ENCODE measurements at places on chromosomes 2 and 18. TPM values are rescaled to one million over a fixed set of nuclear protein-coding genes. Genes with fewer than 3 reads are reported as not detected.

The CYP1B1 gene
- polyA plus RNA-seq: 2.4 TPM

The INPP5D gene
- polyA plus RNA-seq: 6.6 TPM

The CCDC178 gene
- polyA plus RNA-seq: 0.24 TPM

The RAB11FIP5 gene
- polyA plus RNA-seq: 4.3 TPM

The RGPD6 gene
- 7.6 TPM for polyA plus RNA-seq

The LAPTM4A gene
- 214 TPM for polyA plus RNA-seq

The TMEM169 gene
- 1.4 TPM for polyA plus RNA-seq

The MBP gene
- 18.4 TPM for polyA plus RNA-seq

The HRH4 gene
- polyA plus RNA-seq: 0.07 TPM

The CAPG gene
- 104 TPM for polyA plus RNA-seq

The IL1RL1 gene
- polyA plus RNA-seq: not detected

The SLC11A1 gene
- 0.31 TPM for polyA plus RNA-seq

The OR6B2 gene
- not detected for polyA plus RNA-seq

The TSPYL6 gene
- not detected for polyA plus RNA-seq

The TP53I3 gene
- polyA plus RNA-seq: 27.8 TPM

The C2orf78 gene
- 0.18 TPM for polyA plus RNA-seq

The CHST9 gene
- 16.8 TPM for polyA plus RNA-seq

The GNLY gene
- not detected for polyA plus RNA-seq

The SNTG2 gene
- 21.6 TPM for polyA plus RNA-seq

The LGALSL gene
- 19.0 TPM for polyA plus RNA-seq

The TRAPPC8 gene
- 20.1 TPM for polyA plus RNA-seq

The SLC5A7 gene
- not detected for polyA plus RNA-seq

The MPP4 gene
- polyA plus RNA-seq: 0.09 TPM

The CUL3 gene
- polyA plus RNA-seq: 86.0 TPM

The STON1 gene
- polyA plus RNA-seq: 5.5 TPM

The DYNAP gene
- 0.13 TPM for polyA plus RNA-seq

The LYG1 gene
- polyA plus RNA-seq: 0.50 TPM

The ASPRV1 gene
- polyA plus RNA-seq: 0.54 TPM

The PRADC1 gene
- 6.8 TPM for polyA plus RNA-seq

The TFCP2L1 gene
- 1.2 TPM for polyA plus RNA-seq

The AQP12A gene
- polyA plus RNA-seq: not detected

The KANSL3 gene
- polyA plus RNA-seq: 8.9 TPM

The MOGAT1 gene
- polyA plus RNA-seq: 0.63 TPM

The PTPRM gene
- polyA plus RNA-seq: 1.6 TPM

The SDC1 gene
- 16.6 TPM for polyA plus RNA-seq

All from GM23338 (cell line).